ENCODE measurements at places on chromosomes 5 and 9.
A peak's percentile ranks its signal among the peaks of the same experiment; 100 is the strongest.

DNA sequence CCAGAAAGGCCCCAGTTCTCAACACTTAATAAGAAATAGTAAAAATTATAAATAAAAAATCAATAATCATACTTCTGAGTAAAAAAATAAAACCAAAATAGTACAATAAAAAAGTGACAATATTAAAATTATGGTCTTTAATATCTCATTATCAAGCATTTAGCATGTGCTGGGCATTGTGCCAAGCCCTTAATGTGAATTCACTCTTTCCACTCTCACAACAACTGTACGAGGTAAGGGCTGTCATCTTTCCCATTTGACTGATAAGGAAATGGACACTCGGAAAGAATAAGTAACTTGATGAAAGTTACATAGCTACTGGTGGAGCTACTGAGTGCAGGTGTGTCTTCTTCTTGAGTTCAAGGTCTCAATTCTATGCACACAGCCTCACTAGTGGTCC lies 43.6 kb downstream of the SEC61B start:
- DNase-seq = no peak

GRCh38 chr9:5510989-5511388 lies 658 bp downstream of the PDCD1LG2 start:
- DNase-seq = no peak

DNA sequence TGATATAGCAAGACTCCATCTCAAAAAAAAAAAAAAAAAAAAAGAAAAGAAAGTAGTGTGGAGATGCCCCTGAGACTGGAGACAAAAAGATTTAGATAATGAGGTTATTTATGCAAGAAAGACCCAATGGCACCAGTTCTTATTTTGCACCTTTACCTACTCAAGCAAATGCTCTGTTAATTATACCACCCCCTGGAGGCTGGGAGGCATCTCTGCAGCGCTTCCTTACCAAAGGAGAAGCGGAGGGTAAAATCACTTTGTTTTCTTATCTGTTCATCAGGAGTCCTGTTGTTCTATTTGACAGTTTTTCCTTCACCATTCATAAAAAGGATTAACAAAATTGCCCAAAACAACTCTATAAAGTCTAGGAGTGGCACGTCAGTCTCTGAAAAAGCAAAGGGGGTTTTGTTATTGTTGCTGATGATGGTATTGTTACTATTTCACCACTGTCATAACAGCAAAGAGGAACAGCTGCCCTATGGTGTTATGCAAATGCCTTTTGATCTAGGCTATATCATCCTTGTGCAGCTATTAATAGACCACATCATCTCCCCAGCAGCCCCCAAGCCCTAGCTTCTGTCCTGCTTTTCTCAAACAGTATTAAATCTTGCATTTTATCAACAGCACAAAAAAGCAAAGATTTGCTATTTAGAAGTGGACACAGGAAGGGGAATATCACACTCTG lies 174.0 kb downstream of the PALM2AKAP2 start:
- DNase-seq = no peak

DNA sequence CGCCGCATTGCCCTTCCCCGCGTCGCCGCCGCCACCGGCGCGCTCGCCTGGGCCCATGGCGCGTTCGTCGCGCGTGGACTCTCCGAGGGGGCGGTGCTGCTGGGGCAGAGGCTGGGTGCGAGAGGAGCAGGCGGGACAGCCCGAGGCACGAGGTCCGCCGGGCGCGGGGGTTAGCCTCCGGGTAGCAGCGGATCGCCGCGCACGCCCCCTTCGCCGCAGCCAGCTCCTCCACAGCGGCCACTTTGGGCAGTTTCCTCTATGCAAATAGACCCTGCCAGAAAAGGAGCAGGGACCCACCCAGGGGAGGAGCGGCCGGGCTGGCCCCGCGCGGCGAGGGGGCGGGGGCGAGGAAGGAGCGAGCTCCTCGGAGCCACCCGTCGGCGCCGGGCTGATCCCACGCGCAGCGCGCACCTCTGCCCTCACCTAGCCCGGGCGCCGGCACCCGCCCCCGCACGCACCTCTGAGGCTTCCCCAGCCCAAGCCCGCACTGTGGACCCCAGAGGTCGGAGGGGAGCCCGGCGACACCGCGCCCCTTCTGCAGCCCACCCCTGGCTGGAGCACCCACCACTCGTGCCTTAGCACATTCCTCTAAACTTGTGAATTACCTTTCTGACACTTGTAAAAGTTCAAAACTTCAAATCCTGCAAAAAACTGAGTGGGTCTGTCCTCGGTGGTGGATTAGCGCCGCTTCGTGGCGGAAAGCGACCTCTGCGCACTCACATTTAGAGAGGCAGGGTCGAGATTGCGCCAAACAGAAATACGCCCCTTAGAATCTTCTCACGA lies at the start of gene COL23A1:
Gene COL23A1 (minus strand): TSS at position 253 of the 783 bp plus-strand sequence.
- peak; percentile 62 for DNase-seq

GRCh38 chr9:19232823-19233194 lies 2.3 kb downstream of the DENND4C start:
- DNase-seq = no peak

- DNase-seq = no peak
Observed at GRCh38 chr9:122051351-122052321, 41.5 kb downstream of the TTLL11 start.

- DNase-seq = no peak
Observed at GRCh38 chr9:5553211-5553610, 42.9 kb downstream of the PDCD1LG2 start.

DNA sequence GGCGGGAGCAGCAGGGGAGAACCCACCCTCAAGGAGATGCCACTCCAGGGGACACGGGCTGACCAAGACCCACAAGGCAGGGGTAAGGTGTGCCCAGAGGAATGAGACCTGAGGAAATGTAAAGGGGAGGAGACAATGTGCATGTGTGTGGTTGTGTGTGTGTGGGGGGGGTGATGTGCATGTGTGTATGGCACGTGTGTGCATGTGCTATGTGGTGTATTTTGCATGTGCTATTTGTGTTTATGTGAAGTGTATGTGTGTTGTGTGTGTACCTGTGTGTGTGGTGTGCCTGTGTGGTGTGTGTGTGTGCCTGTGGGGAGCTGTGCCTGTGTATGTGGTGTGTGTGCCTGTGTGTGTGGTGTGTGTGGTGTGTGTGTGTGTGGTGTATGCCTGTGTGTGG lies 33.5 kb upstream of the FCN2 start:
- DNase-seq = no peak

DNA sequence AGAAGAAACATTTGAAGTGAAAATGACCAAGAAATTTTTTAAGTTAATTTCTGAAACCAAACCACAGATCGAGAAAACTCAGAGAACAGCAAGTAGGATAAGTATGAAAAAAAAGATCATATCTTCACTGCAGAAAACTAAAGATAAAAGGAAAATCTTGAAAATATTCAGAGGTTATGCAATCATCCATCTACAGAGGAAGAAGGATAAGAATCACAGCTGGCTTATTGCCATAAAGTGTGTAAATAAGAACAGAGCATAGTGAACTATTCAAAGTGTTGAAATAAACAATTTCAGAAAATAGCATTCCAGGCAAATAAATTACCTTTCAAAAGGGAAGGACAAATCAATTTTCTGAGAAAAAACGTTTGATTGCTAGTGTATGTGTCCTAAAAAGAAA lies 1191.7 kb upstream of the CDH6 start:
- no peak for DNase-seq

DNA sequence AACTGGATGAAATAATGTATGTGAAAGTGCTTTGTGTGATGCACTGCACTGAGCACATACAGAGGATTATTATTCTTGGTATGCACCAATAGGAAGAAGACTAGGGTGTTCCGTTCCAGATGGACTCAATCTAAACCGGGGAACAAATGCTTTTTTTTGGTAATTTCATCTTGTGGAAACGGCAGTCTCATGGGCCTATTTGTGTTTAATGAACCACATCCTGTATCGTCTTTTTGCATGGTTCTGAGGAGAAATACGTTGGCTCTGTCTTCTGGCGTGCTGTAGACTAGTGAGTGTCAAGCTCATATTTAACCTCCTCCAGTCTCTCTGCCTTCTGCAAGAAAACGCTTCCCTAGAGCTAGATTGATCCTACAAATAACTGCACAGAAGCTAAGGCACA lies 30.0 kb downstream of the TRIM32 start:
- DNase-seq = no peak

- no peak for DNase-seq
Observed at GRCh38 chr9:132846109-132846917, 31.8 kb downstream of the AK8 start.

DNA sequence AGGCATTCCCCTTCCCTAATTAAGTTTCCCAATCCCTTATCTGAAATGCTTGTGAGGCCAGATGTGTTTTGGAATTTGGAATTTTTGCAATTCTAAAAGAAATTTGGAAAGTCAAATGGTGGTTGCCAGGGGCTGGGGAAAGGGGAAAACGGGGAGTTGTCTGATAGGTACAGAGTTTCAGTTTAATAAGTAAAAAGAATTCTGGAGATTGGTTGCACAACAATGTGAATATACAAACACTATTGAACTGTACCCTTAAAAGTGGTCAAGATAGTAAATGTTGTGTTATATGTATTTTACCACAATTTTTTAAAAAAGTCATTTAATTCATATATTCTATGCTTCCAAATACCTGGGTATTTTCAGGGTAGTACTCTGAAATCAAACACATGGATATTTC lies 154.5 kb downstream of the ADAMTS12 start:
- no peak for DNase-seq

- DNase-seq = no peak
Observed at GRCh38 chr5:115599502-115599901, 2.8 kb downstream of the TICAM2 start.

GRCh38 chr5:56078278-56079156 lies 83.8 kb upstream of the IL6ST start:
- DNase-seq = no peak

GRCh38 chr5:57298985-57299491 lies 125.2 kb downstream of the GPBP1 start:
- peak; percentile 65 for DNase-seq

DNA sequence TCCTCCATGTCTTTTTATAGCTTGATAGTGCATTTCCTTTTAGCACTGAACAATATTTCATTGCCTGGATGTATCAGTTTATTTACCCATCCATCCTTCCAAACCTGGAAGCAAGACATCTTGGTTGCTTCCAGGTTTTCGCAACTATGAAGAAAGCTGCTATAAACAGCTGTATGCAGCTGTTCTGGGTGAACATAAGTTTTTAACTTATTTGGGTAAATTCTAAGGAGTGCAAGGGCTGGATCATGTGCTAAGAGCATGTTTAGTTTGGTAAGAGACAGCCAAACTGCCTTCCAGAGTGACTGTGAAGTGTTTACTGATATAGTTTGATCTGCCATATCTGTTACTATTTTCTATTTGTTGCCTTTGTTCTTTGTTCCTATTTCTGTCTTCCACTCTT lies 58.5 kb downstream of the CSF2 start:
- DNase-seq = no peak

GRCh38 chr5:38319491-38319890 lies 61.1 kb downstream of the EGFLAM start:
- no peak for DNase-seq

- no peak for DNase-seq
Observed at GRCh38 chr5:10454591-10455276, 13.1 kb downstream of the ROPN1L start.

DNA sequence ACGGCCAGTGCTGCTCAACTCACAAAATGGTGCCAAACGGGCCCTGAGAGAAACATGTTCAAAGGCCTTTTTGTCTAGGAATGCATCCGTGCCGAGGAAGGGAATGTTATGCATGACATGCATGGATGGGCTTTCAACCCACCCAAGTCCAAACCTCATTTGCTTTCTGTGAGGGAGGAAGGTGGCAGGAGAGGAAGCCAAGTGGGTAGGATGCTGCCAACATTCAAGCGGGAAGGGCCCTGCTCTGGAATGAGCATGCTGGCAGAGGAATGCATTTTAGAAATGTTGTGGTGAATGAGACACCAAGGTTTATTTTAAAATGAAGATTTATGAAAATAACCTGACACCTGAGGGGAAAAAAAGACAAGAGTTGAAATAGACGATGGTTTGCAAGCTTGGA lies 479.1 kb downstream of the CCDC171 start:
- no peak for DNase-seq

DNA sequence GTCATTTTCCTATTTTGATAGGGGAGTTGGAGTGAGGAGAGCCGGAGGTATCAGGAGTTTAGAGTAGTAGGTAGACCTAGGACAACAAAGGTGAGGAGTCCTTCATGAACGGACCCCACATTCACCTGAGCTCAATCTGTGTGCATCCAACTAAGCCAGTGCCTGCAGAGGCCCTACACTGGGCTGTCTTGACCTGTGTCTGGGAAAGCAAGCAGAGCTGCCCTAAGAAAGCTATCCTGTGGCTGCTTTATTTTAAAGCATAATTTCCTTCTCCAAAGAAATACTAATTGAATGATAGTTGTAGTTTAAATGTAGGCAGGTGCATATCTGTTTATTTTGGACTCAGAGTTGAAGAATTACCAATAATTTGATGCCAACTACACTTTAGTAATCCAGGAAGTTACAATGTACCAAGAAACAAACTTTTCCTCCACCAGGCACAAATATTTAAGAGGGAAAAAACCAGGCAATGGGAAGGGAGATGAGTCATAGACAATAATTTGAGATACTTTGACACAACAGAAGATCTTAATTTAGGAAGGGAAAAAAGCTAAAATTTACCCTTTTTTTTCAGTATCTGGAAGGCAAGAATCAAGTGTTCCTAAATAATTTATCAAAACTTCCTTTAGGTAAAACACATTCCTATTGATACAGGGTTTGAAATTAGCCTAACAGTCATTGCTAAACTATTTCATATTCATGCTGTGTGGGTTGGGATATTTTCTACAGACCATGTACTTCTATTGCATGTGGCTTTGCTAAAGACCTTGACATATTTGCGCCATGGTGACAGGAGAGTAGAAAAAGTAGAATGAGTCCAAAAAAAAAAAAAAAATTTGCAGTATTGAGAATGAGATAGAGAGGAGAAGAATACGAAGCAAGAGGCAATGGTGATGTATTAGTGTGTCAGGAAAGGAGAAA lies 376.6 kb upstream of the TUSC1 start:
- no peak for DNase-seq

DNA sequence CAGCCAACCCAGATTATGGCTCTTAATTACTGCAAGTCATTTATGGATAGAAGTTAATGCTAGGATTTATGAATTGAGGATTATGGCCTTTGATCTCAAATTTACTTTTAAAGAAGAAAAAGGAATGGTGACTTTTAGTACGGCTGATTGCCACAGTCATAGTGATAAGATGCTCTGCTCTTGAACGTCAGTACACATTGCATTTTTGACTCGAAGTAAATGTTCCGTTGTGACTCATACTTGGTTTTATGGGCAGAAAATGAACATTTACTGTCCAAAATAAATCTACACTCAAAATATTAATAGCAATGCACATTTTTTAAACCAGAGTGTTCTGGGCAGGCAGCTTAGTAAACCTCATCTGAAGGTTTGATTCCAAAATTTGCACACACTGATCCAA lies 830 bp downstream of the ADAMTSL1 start:
- DNase-seq = no peak

DNA sequence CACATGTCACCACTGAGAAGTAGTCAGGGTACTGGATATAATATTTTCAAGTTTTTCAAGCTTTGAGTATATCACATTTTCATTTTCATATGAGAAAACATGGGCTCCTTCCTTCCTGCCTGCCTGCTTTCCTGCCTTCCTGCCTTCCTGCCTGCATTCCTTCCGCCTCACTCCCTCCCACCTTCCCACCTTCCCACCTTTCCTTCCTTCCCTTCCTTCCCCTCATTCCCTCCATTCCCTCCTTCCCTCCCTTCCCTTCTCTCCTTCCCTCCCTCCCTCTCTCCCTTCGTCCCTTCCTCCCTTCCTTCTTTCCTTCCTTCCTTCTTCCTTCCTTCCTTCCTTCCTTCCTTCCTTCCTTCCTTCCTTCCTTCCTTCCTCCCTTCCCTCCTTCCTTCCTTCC lies 175.3 kb downstream of the HMHB1 start:
- no peak for DNase-seq
